ENCODE measurements at places on chromosomes 1 and 21.
A peak's percentile ranks its signal among the peaks of the same experiment; 100 is the strongest.

GRCh38 chr1:99672530-99673213 lies 26.8 kb downstream of the PALMD start:
- no peak for DNase-seq

DNA sequence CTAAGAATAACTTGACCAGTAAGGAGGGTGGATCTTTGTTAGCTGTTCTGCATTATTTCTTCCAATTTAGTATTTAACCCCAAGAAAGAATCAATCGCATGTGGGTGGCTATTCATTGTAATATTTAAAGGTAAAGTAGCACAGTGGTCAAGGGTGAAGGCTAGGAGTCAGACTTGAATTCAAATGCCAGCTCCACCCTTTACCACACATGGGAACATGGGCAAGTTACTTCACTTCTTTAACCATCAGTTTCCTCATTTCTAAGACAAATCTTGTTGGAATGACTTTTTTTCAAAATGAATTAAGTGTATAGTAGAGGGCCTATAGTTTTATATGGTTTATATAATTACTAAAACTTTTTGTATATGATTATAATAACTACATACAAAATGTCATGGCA lies 71.3 kb upstream of the S1PR1 start:
- no peak for DNase-seq

DNA sequence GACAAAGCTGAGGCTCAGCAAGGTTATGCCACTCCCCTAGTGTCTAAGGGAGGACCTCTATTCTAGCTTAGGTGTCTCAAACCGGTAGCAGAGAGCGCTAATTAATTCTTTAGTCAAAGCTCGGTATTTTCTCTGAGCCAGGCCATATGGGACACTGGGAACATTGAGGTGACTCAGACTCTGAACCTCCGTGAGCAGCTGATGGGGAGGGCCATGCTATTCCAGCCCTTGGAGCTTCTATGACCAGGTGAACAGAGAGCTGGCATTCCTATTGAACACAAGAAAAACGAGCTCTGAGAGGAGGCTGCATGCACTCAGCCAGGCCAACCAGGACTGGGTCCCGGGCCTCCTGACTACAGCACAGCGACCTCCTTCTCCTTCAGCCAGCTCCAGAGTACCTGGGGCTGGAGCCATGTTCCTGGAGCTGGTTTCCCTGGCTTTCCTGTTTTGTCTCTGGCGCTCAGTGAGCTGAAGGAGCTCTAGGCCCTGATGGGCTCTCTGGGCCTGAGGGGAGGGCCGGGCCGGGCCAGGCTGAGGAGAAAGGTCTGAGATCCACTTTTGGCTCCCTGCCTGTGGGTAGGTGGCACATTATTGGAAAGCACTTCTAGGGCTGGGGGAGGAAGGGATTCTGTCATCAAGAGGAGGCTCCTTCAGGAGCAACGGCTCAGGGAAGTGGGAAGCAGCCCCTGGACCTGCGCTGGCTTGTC lies 37.0 kb downstream of the SLC9A1 start:
- DNase-seq = no peak

- no peak for DNase-seq
Observed at GRCh38 chr1:175220853-175221556, 28.4 kb upstream of the KIAA0040 start.

- no peak for DNase-seq
Observed at GRCh38 chr21:19510057-19510456, 1106.5 kb upstream of the TMPRSS15 start.

DNA sequence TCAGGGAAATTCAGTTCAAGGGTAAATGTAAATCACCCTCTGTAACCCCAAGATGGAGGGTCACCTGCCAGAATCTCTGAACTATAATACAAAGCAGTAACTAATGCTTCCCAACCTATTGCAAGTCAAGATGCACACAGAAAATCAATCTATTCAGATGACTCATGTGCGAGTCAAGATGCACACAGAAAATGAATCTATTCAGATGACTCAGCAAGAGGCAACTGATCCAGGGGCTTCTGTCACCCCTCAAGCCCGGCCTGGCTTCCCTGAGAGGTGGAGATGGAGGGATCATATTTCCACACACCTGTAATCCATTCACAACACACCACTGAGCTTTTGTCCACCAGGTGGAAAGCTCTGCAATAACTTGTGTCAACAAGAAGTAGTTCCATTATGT lies 17.4 kb upstream of the HIVEP3 start:
- DNase-seq = peak; percentile 77

DNA sequence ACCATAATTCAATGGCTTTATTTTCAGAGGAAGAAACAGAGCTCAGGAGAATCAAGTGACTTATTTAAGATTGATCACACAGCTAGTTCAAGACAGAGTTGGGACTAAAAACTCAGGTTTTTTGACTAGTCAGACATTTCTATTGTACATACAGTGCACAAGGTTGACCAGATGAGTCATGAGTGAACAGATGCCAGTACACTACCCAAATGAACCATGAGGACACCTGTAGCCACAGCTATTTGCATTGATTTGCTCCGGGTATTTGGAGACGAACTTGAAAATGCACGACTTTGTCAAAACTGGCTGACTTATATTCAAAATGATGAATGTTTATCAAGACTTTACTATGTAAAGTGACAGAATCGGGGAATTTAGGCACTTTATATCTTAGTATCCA lies 161.7 kb upstream of the ST6GALNAC5 start:
- DNase-seq = no peak

GRCh38 chr21:40684726-40685125 lies 162.2 kb downstream of the DSCAM start:
- no peak for DNase-seq

- no peak for DNase-seq
Observed at GRCh38 chr21:33291686-33292085, 25.5 kb downstream of the IL10RB start.

- no peak for DNase-seq
Observed at GRCh38 chr1:43569175-43569574, 38.5 kb downstream of the PTPRF start.

GRCh38 chr1:167676205-167676915 lies 45.4 kb upstream of the MPZL1 start:
- no peak for DNase-seq

DNA sequence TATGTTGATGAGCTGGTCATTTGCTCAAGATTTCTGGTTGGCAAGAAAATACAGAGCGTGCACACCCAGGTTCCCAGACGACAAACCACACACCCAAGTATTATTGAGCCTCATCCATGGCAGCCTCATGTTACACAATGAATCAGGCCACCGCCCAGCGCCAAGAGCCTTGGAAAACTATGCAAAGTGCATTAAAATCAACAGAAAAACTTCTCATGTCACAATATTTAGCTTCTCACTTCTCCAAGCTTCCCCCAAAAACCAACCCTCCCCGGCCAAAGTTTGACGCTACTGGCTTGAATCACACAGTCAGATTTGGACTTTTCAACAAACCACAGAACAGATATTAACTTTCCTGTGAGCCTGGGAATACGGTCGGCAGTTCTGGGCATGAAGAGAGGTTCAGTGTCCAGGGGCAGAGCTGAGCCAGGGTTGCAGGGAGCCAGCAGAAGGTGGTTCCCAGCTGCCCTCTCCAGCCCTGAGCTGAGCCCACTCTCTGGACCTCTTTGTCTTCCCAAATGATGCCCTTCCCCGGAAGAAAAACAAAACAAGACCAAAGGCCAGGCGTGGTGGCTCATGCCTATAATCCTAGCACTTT lies 71.1 kb downstream of the SETD4 start:
- DNase-seq = no peak

- no peak for DNase-seq
Observed at GRCh38 chr1:187928288-187928687, 1099.5 kb downstream of the PLA2G4A start.

DNA sequence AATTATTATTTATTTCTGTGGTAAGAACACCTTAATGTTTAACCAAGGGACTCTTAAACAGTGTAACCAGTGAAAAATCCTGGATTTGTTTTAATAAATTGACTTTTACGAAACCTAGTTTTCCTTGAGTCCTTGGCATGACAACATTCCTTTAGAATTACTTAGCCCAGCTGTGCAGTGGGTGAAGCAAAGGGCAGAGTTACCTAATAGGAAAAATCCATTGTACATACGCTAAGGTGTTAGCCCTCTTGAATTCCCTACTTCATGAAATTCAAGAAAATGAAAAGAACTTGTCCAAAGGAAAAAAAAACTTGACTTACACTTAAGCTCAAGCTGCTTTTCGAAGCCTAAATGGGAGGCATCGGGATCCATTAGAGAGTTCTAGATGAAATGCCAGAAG lies 852.0 kb upstream of the ADAMTS5 start:
- DNase-seq = no peak

- DNase-seq = no peak
Observed at GRCh38 chr1:64472040-64472376, 2.1 kb downstream of the CACHD1 start.

DNA sequence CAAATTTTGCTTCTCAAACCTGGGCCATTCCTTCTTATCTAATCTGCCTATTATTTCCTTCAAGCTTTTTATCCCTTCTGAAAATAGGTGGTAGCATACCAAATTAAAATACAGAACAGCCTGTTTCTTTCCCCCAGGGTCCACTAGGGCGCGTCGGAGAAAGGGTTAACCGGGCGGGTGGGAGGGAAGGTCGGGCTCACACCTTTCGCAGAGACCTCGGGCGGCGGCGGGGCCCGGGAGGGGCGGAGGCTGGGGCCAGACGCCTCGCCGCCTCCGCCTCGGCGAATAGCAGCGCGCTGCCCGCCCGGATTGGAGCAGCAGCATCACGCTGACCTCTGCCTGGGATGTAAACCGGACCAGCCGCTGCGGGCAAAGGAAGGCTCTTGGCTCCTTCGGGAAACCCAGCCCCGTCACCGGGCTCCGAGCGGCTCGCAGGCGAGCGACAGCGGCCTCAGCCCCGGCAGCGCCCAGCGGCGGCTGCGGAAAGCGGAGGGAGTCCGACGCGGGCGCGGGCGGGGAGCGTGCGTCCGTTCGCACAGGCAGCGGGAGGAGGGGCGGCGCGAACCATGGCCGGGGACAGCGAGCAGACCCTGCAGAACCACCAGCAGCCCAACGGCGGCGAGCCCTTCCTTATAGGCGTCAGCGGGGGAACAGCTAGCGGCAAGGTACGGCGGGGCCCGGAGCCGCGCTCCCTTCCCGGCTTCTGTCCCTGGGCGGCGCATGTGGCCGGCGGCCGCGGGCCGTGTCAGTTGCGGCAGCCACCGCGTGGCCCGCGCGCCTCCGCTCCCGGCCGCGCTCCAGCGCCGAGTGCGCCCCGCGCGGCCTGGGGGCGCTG lies at the start of gene UCK2:
UCK2 (plus strand) TSS at position 347 of the 835 bp plus-strand sequence; CDS start at position 567, 220 bp downstream.
- peak; percentile 79 for DNase-seq

DNA sequence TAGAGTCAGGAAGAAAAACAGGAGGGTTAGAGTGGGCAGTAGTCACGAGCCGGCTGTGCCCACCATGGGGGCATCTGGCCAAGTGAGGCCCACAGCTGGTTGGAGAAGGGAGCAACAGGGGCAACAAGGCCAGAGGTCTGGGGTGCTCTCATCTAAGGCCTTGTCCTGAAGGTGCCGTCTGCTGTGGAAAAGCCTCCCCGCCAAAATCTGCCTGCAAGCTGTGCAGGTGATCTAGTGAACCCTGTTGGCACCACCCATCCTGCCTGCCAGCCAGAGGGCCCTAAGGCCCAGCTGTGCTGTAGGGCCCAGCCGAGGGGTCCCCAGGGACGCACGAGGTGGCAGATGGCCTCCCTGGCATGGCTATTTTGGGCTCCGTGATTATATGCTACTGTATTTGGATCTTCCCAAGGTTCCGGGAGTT lies 51.3 kb downstream of the LGR6 start:
- no peak for DNase-seq

DNA sequence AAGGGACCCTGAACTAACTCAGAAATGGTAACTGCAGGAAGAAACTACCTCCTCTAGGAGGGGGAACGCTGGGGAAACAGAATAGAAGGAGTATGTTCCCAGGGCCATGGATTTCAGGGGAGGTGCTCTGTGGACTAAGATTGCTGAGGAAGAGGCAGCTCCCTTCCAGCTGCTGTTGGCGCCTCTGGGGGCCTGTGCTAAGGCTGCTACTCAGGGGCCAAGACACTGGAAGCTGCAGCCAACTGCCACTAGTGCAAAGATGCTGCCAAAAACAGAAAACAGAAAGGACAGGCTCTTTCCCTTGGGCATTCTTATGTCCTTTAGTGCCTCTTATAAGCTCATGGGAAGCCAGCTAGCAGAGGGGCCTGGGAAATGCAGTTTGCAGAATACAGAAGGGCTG lies 58.0 kb upstream of the SGIP1 start:
- DNase-seq = no peak

GRCh38 chr1:246435421-246436041 lies 71.5 kb downstream of the SMYD3 start:
- DNase-seq = no peak

GRCh38 chr1:22517956-22518355 lies 45.3 kb upstream of the EPHA8 start:
- DNase-seq = no peak

DNA sequence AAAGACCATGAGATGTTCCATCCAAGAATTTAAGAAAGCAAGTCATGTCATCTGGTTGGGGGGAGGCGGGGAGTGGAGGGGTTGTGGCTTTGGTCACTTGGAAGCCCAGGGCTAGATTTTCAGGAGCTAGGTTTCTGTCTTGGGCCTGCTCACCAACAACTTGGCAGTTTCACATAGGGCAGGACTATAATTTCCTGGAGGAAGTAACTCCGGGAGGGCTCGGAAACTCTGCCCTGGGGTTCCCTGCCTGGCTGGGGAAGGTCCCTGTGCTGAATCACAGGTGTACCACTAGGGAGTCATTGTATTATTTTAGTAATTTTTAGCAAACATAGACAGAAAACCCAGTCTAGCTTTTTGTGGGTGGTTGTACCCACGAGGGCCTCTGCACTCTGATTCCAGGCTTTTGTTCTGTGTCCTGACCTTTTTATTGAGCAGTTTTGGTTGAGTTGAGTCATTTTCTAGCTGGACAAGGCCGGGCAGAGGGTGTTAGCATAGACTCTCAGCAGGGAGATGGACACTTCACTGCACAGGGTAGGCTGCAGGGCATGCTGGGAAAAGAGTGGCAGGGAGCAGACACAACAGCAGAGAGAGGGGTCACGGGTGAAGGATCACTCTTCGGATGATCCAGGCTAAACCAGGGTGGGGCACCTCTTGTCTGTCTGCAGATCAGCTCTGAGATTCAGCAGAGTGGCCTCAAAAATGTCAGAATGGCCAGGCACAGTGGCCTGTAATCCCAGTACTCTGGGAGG lies 144.7 kb downstream of the GRIK3 start:
- no peak for DNase-seq

DNA sequence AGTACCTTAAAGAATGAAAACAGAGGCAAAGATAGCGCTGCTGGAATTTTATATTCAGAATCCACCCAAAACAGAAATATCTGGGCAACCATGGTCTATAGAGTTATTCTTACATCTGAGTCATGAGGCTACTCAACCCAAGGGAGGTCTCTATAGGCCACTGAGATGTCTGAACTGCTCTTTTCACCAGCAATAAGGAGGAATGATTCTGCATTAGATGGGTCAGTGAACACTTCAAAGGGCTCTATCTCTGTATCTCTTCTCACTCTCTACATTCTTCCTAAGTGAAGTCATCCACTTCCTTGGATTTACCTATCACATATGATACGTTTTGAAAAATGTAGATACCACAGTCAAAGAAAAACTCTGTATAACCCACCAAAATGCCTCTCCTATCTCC lies 90.2 kb upstream of the NGF start:
- no peak for DNase-seq

DNA sequence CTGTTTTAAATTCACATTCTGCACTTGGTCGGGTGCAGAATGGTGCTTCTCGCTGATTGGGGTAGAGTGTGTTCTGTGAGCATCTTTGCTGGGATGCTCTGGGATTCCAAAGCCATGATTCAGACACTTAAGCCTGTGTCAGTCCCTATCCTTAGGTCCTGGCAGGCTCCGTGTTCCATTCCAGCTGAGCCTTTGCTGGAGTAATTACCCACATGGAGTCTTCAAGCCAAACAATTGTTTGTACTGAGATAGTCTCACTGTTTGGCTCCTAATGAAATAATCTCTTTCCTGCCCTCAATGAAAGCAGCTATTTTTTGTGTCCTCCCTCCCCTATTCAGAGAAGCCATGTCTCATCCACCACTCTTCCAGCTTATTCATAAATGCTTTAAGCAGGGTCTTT lies 18.7 kb downstream of the SMAP2 start:
- DNase-seq = no peak

Measured in NCI-H1105 (cell line).